ENCODE measurements at places on chromosomes 16 and 17.

DNA sequence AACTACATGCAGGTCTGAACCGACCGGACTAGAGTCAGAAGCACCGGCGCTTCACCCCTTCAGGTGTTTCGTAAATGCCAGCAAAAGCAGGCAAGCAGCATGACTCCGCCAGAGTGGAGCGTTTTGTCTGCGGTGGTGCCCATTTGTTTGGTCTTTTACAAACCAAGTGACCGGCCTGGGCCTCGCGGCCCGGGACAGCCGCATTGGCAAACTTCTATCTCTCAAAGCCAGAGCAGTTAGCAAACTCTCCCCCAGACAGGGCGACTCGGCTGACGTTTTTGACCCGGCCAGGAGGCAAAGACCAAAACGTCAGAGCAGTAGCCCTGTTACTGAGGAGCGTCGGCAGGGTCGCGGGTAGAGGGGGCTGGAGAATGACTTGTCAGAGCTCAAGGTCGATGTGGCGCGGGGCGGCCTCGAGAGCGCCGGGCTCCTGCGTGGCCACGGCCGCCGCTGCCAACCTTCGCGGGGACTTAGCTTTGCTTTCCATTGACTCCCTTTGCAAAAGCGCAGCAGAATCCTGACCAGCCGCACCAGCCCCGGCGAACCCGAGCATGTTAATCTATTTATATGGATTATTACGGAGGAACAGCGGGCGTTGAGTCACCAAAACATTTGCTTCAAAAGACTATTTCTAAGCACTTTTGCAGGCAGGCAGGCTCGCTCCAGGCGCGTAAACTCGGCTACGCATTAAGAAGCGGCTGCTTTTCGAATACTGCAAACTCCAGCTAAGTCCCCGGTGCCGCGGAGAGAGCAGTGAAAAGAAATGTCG, 763 bp upstream of the SOX9 start:
- DNase-seq = no peak

- DNase-seq = no peak
Observed at GRCh38 chr17:75370286-75370915, 35.1 kb downstream of the GRB2 start.

DNA sequence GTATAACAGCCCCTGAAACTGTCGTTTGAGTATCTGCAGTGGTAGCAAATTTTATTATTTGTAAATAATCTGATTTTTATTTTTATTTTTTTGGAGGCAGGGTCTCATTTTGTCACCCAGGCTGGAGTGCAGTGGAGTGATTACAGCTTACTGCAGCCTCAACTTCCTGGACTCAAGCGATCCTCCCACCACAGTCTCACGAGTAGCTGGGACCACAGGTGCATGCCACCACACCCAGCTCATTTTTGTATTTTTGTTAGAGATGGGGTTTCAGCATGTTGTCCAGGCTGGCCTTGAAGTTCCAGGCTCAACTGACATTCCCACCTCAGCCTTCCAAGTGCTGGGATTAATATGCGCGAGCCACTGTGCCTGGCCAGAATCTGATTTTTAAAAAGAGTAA, 2.8 kb downstream of the NDEL1 start:
- no peak for DNase-seq

GRCh38 chr16:3876695-3877094, 3.8 kb downstream of the CREBBP start:
- DNase-seq = no peak

DNA sequence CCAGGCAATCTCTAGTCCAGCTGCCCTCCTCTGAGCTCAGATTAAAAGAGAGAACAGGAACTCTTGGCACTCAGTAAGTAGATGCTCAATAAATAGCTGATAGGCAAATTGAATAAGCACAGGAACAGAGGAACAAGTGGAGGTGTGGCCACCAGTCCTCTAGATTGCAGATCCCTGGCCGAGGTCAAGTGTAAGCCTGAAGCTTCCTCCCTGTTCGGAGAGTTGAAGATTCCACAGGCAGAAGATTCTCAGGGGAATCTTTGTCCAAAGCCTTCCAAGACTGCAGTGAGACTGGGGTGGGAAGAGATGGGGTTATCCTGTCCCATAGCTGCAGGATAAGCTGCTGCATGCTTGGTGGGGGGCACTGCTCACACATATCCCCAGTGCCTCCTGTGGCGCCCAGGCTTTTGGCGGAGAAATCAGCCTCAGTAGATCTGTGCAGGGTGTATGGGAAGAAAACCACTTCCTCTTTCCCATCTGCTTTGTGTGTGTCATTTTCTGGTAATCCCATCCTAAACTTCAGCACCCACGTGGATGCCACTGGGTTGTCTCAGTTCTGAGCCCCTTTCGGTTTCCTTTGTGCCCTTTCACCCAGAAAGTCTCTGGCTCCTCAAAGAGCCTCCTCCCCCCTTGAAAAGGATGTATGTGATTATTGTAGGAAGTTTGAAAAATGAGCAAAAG, 12.1 kb downstream of the CD300A start:
- no peak for DNase-seq

DNA sequence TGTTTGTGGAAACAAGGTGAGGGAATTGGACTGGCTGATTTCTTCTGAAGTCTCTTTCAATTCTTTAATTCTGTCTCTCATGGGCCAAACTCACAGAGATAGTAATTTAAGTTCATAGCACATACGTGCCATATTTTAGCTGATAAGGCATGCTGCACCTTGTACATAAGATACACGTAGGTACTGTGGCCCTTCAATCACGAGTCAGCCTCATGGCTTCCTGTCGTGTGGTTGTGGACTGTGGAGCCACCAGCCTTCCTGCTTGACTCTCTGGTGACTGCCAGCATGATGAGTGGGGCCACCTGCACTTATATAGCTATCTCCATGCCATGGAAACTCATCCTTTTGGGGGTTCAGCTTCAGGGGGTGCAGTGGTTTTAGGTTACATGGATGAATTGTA, 25.1 kb downstream of the KSR1 start:
- DNase-seq = no peak

- DNase-seq = no peak
Observed at GRCh38 chr17:42249681-42250446, 26.3 kb downstream of the STAT5B start.

- DNase-seq = no peak
Observed at GRCh38 chr17:27968206-27968732, 74.2 kb upstream of the NLK start.

GRCh38 chr17:8800656-8801055, 1.5 kb upstream of the MFSD6L start:
- DNase-seq = no peak

GRCh38 chr17:75490173-75490743, 25.1 kb downstream of the CASKIN2 start:
- DNase-seq = no peak

- DNase-seq = no peak
Observed at GRCh38 chr16:3252967-3253366, 3.5 kb downstream of the MEFV start.

DNA sequence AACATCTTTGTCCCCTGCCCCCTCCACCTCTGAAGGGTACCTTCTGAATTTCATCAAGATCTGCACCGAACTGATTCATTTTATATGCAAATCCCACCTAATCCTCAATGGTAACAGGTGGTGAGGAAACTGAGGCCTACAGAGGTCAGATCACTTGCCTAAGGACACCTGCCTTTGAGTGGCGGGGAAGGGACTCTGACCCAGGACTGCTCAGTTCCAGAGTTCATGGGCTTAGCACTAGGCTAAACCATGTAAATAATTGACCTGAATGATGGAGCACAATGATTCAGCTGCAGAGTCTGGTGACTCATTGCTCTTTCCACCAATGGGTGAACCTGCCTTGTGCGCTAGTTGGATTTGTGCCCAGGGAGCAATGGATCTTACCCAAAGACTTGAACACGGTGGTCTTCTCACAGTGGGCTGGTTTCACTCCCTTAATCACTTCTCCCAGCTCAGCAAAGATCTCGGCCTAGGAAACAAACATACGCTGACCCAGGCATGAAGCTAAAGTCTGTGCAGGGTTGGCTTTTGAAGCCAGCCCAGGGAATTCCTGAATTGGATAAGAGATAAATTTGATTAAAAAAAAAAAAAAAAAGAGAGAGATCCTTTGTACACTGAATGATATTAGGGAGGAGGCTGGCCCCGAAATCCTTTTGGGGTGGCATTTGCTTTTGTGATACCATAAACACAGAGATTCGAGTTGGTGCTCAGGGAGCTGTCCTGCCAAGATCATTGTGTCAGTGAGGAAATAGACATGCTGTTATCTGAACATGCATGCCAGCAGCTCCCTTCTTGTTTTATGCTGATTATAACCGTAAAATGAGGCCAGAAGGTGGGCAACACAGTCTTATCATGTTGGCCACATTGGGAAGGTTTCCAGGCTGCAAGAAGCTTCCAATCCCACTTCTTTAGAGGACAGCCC, 17.0 kb downstream of the CRYM start:
- peak; percentile 59 for DNase-seq

DNA sequence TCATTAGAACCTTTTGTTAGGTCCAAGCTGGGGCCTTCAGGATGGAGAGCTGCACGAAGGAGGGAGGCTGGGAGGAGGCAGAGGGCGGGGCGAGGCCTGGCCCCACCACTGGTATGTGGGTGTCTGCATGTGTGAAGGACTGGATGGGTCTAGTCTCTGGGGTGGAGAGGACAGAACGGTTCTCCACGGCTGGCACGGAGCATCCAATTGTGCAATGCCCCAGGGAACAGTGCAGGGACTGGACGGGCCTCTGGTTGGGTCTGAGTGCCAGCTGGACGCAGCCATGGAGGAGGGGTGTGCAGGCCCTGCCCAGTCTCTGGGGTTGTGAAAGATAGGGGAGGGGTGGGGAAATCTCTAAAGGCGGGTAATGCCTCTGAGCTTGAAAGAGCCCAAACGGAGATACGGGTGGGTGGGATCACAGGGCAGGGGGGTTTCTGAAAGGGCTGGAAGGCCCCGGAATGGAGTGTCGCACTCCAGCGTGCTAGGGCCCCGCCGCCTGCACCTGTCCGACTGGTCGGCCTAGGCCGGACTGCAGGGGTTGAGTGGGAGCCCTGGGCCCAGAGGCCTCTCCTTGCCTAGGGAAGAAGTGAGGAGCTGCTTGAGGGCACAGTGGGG, 1.6 kb downstream of the PPL start:
- DNase-seq = no peak

DNA sequence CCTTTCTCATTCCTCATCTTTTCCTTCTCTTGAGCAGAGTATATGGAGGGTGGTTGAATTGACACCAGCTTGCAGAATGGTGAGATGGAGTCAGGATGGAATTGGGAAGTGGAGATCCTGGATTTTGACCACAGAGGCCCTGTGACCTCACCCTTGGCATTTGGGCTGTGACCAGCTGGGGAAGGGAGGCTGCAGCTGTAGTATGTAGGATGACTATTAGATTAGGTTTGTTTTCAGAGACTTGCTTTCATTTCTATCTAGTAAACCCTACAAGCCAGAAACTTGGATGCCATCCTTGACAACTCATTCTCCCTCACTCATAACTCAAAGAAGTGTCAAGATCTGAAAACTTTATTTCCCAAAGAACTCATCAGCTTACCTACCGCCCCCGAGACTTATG, 5.9 kb downstream of the GNGT2 start:
- no peak for DNase-seq

GRCh38 chr17:57623620-57624019, 121.5 kb downstream of the CCDC182 start:
- DNase-seq = no peak

DNA sequence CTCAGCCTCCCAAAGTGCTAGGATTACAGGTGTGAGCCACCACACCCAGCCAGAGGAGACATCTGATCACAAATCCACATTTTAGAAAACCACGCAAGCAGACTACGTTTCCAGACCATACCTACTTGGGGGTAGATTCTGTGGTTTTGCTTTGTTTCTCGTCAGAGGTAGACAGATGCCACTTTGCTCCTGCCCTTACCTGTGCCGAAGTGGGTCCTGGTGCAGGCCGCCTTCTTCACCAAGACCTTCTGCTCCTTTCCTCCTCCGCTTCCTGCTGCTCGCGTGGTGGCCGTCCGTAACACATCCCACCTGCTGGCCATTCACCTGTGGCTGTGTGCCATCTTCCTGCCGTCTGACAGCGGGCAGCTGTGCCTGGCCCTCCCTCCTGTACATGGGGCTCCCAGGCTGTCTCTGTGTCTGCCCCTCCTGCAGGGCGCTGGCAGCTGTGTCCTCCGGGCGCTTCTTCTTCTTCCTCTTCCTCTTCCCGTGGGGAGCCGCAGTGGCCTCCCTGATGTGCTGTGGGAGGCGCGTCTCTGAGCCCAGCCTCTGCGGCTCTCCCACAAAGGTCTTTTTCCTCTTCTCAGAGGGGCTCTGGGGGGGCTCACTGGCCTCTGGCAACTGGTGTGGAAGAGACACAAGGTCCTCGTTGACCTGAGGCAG, 21.2 kb upstream of the CYTH1 start:
- no peak for DNase-seq

GRCh38 chr16:49575346-49576172, 202.0 kb downstream of the C16orf78 start:
- DNase-seq = no peak

GRCh38 chr17:67862614-67863217, 37.4 kb downstream of the BPTF start:
- no peak for DNase-seq

- DNase-seq = no peak
Observed at GRCh38 chr17:59853168-59853918, 39.4 kb downstream of the TUBD1 start.
